ENCODE measurements at places on chromosomes 6 and 20.

GRCh38 chr6:170522565-170523183 is 30.4 kb downstream of the PSMB1 start:
- no peak for DNase-seq

- DNase-seq: no peak
Observed at GRCh38 chr6:33950472-33950881, 146.7 kb upstream of the MLN start.

DNA sequence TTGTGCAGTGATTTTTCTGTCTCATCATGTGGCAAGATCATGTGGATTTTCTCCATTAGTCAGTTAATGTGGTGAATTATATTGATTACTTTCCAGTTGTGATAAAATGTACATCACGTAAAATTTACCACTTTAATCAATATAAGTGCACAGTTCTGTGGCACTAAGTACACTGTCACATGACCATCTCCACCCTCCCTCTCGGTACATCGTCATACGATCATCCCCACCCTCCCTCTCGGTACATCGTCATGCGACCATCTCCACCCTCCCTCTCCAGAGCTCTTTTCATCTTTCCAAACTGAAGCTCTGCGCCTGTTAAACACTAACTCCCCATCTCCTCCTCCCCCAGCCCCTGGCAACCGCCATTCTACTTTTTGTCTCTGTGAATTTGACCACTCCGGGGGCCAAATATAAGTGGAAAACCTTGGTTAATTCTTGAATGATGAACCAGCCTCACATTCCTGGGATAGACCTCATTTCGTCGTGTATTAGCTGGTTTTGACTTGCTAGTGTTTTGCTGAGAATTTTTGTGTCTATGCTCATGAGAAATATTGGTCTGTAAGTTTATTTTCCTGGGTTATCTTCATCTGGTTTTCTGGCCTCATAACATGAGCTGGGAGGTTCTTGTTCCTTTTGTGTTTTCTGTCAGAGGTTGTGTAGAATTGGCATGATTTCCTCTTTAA is 10.8 kb downstream of the NTSR1 start:
- DNase-seq: no peak

DNA sequence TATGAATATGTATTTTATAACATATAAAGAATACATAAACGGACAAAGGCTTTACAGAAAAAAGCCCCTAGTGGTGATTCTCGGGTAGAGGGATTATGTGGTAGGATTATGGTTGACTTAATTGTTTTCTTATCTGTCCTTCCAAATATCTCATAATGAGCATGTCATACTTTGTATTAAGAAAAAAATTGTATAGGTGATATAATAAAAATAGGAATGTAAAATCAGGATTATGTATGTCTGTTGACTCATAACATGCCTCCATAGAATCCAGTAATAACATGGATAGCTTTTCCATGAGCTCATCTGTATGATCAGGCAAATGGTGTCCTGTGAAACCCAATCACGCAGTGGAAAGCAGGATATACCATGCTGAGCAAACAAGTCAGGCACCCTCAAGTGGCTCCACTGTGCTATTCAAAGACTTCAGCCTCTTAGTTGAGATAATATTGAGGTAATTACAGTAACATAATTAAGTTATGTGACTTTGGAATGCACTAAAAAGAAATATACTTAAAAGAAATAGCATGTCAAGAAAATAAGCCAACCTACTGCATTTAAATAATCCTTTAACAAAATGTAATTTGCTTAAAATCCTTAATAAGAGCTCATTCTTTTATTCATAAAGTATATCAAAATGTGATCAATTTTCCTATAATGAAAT is 39.6 kb upstream of the PRELID3B start:
- DNase-seq: no peak

- no peak for DNase-seq
Observed at GRCh38 chr6:56652994-56653393, 10.3 kb upstream of the DST start.

DNA sequence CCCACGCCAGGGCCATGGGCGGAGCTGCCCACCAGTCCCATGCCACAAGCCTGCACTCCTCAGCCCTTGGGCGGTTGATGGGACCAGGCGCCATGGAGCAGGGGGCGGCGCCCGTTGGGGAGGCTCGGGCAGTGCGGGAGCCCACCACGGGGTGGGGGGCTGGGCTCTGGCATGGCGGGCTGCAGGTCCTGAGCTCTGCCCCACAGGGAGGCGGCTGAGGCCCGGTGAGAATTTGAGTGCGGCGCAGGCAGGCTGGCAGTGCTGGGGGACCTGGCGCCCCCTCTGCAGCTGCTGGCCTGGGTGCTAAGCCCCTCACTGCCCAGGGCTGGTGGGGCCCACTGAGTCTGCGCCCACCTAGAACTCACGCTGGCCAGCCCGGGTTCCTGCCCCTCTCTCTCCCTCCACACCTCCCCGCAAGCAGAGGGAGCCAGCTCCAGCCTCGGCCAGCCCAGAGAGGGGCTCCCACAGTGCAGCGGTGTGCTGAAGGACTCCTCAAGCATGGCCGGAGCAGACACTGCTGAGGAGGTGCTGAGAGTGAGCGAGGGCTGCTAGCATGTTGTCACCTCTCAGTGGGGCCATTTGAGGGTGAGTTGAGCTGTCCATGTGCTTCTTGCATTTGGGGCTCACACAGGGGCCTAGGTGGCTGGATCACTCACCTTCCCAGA is 4.0 kb downstream of the MRAP2 start:
- no peak for DNase-seq

DNA sequence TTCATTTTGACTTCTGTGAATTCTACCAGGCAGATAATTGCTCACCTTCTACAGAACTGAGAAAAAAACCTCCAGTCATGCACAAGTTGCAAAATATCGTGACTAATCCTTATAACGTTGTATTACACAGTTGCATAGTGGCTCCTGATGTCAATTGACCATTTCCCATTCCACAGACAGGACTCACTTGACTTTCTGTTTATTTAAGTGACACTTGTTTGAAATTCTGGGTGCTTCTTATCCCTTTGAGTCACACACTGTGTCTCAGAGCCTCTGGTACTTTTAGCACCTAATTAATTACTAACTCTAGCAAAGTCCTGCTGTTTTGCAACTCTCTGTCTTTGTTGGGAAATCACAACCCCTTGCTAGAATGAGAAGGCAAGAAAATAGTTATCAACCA is 16.2 kb upstream of the RSPO3 start:
- DNase-seq: no peak

- no peak for DNase-seq
Observed at GRCh38 chr6:56387621-56388414, 140.4 kb upstream of the COL21A1 start.

GRCh38 chr6:156910938-156911337 is 133.8 kb downstream of the ARID1B start:
- no peak for DNase-seq

DNA sequence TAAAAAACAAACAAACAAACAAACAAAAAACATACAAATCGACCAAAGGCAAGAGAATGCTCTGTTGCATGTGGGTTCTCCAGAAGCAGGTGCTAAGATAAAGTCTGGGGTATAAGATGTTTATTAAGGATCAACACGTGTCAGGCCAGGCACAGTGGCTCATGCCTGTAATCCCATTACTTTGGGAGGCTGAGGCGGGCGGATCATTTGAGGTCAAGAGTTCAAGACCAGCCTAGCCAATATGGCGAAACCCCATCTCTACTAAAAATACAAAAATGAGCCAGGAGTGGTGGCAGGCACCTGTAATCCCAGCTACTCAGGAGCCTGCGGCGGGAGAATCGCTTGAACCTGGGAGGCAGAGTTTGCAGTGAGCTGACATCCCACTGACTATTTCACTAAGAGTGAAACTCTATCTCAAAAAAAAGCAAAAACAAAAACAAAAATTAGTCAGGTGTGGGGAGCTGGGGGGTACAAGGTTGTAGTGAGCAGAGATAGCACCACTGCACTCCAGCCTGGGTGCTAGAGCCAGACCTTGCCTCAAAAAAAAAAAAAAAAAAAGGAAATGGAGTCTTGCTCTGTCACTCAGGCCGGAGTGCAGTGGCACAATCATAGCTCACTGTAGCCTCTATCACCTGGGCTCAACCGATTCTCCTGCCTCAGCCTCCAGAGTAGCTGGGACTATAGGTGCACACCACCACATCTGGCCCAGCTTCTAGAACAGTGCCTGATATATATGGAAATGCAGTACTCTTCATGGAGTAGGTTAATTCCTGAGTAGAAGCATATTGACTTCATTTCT is 86.8 kb upstream of the JARID2 start:
- DNase-seq: no peak

- DNase-seq: no peak
Observed at GRCh38 chr6:156715839-156716238, 61.3 kb upstream of the ARID1B start.

- no peak for DNase-seq
Observed at GRCh38 chr20:62814060-62814708, 2.7 kb upstream of the COL9A3 start.

GRCh38 chr6:135955099-135955498 is 103.6 kb downstream of the PDE7B start:
- no peak for DNase-seq

GRCh38 chr6:137836788-137837187 is 30.3 kb upstream of the TNFAIP3 start:
- DNase-seq: no peak

- no peak for DNase-seq
Observed at GRCh38 chr20:35511814-35512420, 17.5 kb downstream of the C20orf173 start.

- no peak for DNase-seq
Observed at GRCh38 chr6:113433335-113433991, 423.7 kb upstream of the MARCKS start.

GRCh38 chr6:150528648-150529285 is 70.9 kb upstream of the PLEKHG1 start:
- DNase-seq: no peak

DNA sequence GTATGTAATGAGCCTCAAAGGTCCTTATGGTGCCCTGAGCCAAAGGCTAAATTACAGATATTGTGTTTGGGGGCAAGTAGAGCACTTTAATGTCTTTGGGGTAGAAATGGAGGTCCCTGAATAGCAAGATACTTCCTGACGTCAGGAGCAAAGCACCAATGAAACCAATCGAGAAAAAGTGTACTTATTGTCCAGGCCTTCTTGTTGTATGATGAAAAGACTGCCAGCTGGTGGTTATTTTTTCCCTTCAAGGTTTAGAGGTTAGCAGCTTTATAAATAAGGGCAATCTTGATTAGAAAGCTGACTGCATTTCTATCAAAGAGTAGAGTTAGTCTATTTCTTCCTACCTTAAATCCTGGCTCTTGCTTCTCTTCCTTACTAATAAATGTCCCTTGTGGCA is 76.1 kb upstream of the HSF2 start:
- no peak for DNase-seq

DNA sequence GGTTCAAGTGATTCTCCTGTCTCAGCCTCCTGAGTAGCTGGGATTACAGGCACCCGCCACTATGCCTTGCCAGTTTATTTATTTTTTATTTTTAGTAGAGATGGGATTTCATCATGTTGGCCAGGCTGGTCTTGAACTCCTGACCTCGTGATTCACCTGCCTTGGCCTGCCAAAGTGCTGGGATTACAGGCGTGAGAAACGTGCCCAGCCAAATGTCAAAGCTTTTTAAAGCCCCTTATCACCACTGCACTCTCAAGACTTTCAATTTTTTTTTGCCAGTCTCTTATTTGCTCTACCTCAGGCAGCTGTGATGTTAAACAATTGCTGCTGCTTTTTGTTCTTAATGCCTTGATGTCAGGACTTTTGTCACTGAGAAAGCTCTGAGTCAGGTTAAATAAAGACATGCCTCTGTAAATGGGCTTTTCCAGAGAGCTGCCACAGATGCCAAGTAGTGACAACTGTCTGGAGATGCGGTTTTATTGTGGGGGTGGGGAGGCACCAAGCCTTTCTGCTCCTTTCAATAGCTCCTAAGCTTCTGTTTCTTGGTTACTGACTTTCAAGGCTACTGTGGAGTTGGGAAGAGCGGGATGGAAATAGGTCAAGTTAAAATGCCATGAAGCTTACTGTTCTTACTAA is 29.2 kb downstream of the RSPH3 start:
- DNase-seq: no peak

- no peak for DNase-seq
Observed at GRCh38 chr6:4344317-4344899, 209.0 kb upstream of the ECI2 start.

DNA sequence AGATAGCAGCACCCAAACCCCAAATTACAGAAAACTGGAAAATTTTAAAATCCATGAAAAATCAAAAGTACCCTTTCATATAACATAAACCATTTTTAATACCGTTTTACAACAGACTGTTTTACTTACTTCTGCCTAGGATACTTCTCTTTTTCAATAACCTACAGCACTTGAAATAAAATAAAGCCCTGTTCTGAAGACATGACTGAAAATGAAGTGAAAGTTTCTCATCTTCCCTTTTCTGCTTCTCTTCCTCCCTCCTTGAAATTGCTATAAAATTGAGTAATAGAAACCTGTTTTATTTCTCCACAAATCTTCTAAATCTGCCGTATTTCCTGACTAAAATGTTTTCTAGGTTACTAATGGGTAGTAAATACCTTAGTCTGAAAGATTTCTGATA is 20.3 kb downstream of the MMS22L start:
- DNase-seq: no peak

DNA sequence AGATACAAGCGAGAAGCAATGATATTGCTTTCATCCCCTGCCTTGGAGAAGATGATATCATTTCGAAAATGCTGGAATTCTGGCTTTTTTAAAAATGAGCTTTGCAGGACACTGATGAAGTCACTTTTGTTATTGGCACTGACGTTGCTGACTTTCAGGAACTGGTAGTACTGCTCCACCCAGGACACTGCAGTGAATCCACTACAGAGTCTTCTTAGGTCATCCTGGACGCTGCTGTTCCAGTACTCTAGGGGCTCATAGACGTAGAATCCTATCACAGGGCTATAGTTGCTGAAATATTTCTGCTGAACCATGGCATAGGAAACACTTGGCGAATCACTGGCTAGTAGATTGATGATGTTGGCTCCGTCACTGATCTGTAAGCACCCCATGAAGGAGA is 97.2 kb downstream of the OPN5 start:
- DNase-seq: no peak

GRCh38 chr6:8436966-8437365 is 1.6 kb upstream of the SLC35B3 start:
- no peak for DNase-seq

DNA sequence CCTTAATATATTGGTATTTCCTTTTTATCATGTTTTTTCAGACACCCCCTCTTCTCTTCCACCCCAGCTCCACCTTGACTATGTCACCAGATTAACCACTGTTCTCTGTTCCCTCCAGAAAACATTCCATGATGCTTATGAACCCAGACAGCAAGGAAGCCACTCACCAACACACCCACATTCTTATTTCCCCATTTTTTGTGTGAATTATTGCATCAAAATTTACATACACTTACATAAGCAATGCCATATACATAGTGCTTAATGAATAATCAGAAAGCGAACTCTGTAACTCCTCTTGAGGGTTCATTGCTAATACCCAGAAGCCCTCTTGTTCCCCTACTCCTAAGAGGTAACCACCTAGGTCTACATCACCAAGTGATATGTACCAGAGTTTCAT is 182.3 kb upstream of the CDYL start:
- DNase-seq: no peak

- DNase-seq: no peak
Observed at GRCh38 chr6:155297669-155298068, 16.6 kb downstream of the TFB1M start.
